ENCODE measurements at places on chromosomes 5 and 9.

DNA sequence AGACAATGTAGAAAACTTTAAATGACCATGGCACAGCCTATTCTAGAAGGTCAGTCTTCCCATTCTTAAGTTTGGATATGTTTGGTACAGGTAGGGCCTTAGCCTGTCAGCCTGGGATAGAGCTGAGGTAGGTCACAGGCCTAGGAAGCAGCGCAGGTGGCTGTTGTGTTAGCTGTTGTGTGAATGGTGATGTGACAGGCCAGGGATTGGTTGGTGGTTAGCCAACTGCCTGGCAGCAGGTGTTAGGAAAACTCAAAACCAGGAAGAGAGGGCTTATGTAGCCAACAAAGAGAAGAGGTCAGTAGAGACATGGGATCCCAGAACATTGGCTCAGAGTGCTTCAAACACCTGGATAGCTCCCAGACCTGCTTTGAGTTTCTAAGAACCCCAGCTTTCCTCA, 84.2 kb downstream of the FBXO38 start:
- no peak for DNase-seq

- DNase-seq = no peak
Measured at GRCh38 chr9:129465834-129466535, 154.9 kb downstream of the C9orf50 start.

DNA sequence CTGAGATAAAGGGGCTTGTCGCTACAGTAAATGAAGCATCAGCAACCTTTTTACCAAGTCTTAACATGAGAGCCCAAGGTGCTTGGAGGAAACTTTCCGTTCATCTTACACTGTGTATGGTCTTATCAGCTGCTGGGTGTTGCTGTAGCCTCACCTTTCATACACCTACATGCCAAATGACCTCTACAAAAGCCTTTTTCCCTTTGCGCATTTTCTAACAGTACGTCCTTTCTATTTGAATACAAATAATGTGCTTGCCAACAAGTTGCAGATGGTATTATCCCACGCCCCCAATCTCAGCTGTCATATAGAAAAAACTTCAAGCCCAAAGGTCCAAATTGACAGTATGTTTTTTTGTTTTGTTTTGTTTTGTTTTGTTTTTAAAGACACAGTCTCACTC, 96.9 kb downstream of the BNC2 start:
- DNase-seq = no peak

DNA sequence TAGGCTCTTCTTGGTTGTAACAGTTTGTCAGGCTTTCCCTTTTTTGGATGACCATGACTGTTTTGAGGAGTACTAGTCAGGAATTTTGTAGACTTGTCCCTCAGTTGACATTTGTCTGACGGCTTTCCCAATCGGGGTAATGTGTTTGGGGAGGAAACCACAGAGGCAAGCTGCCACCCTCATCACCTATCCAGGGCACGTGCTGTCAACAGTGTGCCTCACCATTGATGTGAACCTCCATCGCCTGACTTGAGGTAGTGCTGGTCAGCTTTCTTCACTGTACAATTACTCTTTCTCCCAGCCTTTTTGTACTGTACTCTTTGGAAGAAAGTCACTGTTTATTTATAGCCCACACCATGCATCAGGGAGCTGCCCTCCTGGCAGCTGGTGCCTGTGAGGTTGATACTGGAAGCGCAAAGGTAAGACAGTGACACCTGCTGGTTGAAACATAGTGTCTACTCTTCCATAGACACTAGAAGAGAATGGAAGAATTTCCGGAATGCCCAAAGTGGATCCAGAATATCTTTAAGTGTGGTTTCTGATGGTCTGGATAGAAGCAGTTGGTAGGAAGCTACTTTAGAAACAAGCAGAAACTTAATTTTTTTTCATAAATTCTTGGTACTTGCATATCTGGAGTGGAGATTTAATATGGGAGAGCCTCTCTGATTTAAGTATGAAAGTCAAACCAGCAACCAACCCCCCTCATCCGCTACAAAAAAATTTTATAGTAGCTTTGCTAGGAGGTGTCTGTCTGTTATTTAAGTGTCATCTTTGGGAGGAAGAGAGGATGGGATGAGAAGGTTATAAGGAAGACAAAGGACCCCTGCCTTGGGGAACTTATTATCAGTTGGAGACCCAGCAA, 69.3 kb downstream of the SNX30 start:
- DNase-seq = peak; percentile 43

- DNase-seq = no peak
Measured at GRCh38 chr5:83576341-83576740, 104.8 kb downstream of the VCAN start.

GRCh38 chr5:33049298-33049697, 338.2 kb downstream of the NPR3 start:
- no peak for DNase-seq

DNA sequence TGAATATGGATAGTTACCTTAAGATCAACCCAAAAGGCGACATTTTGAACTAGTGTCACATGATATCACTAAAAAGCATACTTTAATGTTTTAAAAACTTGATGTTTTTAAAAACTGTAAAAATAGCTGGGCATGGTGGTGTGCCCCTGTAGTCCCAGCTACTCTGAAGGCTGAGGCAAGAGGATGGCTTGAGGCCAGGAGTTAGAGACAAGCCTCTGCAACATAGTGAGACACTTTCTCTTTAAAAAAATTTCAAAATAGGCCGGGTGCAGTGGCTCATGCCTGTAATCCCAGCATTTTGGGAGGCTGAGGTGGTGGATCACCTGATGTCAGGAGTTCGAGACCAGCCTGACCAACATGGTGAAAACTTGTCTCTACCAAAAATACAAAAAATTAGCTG, 129.5 kb downstream of the NPR3 start:
- no peak for DNase-seq

DNA sequence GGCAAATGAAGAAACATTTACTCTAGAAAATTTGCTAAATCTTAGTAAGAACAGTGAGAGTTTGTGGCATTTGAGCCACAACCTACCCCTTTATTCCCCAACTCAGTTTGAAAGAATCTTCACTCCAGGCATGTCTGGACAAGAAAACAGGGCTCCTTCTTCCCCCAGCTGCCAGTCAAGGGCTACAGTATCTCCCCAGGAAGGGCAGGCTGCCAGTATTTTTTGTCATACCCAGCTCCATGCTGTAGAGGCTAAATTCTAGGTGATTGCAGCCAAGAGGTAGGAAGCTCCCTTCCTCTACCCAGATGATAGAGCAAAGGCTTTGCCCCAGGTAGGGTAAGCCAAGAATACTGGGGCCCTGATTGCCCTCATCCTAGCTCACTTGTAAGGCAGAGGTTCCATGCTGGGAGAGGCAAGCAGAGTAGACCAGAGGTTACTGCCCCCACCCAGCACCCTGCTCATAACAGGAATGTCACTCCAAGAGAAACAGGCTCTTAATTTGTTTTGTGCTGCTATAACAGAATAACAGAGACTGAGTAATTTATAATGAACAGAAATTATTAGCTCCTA, 20.0 kb upstream of the GRPEL2 start:
- no peak for DNase-seq

GRCh38 chr5:59587489-59588337, 305.8 kb downstream of the PDE4D start:
- no peak for DNase-seq

DNA sequence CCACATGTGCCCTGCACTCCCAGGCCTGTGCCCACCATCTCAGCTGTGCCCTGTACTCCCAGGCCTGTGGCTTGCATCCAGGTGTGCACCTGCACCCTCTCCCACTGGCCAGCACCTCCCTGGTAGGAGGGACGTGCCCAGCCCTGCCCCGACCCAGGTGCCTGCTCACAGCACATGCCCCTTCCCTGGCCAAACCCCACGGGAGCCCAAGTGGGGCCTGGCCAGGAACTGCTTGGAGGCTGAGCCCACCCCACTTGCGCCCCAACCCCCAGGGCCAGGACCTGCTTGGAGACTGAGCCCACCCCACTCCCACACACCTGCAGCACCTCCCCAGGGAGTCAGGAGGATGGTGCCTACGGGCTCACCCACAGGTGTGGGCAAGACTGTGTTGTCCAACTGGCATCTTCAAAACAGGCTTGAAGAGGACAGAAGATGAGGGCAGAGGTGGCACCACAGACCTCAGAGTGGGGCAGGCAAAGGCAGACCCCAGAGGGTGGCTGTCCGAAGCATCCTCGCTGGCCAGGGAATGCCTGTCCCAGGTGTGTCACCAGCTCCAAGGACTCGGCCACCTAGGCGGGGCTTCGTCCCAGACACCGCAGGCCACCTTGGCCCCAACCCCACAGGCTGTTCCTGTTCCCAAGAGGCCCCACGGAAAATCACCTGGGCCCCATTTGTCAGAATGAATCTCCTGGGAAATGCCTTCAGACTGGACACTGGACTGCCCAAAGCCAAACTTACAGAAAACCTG, 10.8 kb downstream of the ZDHHC11B start:
- DNase-seq = peak; percentile 13

GRCh38 chr9:77099388-77099787, 77.9 kb upstream of the VPS13A start:
- no peak for DNase-seq

- DNase-seq = no peak
Measured at GRCh38 chr5:100469767-100470166, 65.4 kb upstream of the FAM174A start.

DNA sequence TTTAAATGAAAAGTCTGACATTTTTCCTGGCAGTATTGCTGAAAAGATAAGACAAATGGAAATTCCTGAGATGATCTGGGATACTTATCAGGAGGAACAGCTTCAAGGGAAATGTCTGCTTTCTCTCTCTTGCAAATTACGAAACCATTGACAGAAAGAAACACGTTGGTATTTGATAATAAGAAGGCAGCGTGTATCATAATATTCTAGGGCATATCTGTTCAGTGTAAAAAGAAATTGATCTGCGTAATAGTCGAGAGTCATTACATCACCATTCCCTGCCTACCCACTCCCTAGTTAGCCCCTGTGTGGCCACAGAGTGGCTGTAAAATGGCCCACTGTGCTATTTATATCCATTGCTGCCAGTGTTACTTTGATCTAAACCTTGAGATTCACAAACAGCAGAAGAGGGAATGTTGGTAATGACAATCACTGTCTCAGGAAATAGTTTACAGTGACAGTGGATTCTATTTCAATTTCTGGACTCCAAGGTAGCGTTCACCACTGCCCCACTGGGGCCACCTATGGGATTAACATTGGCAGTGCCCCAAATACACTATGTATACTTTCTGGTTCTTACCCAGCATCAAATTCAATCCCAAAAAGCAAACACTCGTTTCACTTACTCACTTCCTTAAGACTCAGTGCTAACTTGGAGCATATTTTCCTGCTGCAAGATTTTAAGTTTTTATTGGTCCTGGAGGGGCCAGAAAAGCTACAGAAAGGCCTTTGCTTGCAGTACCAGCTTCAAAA, 133.4 kb upstream of the GAS1 start:
- DNase-seq = no peak

DNA sequence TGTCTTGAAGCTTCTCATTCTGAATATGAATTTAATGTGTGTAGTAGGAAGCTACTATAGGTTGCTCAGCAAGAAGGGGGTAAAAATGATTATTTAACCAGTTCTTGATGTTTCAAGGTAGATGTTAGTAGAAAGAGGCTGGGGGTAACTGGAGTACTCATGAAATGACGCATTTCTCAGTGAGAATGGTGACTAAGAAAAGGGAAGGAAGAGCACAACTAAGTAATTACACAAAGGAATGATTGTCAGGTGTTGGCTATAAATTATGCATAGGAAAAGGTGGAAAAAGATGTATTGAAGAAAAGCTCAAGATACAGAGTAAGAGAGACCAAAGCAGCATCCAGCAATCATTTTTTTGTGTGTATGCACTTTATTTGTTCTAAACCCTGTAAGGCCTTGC, 1.4 kb upstream of the PSIP1 start:
- DNase-seq = no peak

GRCh38 chr5:150129813-150130492, 25.7 kb downstream of the PDGFRB start:
- peak; percentile 86 for DNase-seq

DNA sequence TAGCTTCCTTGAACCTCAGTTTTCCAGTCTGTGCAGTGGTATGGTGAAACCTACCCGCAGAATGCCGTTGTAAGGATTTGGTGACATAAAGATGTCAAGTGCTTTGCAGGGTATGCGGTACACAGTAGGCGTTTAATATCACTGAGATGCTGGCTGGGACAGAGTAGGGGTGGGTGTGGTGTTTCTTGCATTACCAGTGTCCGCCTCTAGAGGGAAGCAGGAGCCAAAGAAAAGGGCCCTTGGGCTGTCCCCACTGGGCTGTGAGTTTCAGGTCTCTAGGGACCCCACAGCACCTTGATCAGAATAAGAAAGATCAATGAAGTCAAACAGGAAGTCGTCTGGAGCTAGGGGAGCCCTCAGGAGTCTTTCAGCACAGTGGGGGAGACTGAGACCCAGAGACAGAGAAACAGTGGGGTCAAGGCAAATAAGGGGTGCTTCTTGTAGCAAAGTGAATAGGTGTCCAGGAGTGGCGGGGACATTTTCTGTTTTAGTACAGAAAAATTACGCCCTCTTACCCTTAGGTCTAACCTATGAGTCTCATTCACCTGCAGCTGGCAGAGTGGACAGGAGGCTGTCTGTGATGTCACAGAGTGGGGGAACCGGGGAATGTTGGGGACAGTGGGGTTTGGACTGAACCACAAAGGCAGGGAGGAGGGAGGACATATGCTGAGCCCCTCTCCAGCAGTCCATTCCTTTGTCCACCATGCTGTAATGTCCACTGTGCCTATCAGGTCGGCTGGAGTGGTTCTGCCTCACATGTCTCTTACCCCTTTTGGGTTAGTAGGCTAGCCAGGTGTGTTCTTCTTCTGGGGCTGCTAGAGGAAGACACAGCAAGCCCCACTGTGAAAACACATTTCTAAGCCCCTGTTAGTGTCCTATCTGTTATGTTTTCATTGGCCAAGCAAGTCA, 4.7 kb upstream of the TEX53 start:
- peak; percentile 64 for DNase-seq

- DNase-seq = no peak
Measured at GRCh38 chr5:142680605-142681259, 5.2 kb downstream of the FGF1 start.

DNA sequence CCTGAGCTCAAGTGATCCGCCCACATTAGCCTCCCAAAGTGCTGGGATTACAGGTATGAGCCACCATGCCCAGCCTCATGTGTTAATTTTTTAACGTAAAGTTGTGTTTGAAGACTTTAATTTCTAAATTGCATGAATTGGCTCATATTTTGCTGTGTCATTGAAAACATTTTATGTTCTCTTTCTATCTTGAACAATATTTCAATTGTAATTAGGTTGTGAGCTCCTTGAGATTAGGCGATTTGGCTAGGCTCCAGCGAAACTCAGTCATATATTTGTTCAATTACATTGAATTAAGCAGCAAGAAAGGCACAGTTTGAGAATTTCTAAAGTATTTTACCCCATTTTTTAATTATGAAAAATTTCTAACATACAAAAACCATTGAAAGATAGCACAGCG, 34.0 kb downstream of the GAPVD1 start:
- DNase-seq = no peak

- DNase-seq = no peak
Measured at GRCh38 chr9:15158064-15158463, 149.0 kb downstream of the TTC39B start.

DNA sequence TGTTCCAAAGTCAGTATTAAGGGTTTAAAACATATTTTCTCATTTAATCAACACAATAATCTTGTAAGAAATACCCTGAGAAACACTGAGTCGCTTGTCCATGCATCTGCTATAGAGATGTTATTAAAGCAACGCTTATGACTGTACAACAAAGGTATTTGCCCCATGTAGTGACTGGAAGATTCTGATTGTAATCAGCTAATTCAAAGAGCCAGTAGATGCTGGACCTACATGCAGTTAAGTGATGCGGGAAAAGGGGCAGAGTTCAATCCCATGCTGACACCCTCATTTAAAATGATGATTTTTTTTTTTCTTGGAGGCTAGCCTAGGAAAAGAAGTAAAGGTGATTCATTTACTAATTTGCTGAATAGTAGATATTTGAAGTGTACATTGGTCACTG, 149.3 kb upstream of the MTAP start:
- DNase-seq = no peak
